ENCODE measurements at places on chromosomes 7 and 10. TPM values are rescaled to one million over a fixed set of nuclear protein-coding genes. Genes with fewer than 3 reads are reported as not detected.

The ZNF479 gene
- not detected for total RNA-seq

DNA sequence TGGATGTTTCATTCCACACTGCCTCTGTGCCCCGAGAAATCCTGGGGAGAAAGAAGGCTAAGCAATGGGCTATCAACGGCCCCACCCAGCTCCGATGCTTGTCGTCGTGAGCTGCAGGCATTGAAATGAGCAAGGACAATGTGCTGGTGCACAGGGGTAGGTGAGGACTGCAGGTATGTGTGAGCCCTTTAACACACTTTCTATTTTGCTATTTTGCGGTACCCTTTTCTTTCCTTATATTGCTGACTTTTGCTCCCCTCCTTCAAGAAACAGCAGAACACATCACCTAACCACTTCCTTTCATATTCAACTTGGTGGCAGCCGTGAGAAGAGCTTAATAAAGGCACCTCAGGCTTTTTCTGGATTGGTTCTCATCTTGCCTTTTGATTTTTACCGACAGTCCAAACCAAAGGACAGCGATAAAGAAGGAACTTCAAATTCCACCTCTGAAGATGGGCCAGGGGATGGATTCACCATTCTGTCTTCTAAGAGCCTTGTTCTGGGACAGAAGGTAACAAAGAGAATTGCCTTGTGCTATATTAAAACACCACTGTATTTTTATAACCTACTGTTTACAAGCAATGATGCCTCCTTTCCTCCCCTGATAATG is 39.2 kb downstream of the AIFM2 start:
- DNase-seq = no peak

DNA sequence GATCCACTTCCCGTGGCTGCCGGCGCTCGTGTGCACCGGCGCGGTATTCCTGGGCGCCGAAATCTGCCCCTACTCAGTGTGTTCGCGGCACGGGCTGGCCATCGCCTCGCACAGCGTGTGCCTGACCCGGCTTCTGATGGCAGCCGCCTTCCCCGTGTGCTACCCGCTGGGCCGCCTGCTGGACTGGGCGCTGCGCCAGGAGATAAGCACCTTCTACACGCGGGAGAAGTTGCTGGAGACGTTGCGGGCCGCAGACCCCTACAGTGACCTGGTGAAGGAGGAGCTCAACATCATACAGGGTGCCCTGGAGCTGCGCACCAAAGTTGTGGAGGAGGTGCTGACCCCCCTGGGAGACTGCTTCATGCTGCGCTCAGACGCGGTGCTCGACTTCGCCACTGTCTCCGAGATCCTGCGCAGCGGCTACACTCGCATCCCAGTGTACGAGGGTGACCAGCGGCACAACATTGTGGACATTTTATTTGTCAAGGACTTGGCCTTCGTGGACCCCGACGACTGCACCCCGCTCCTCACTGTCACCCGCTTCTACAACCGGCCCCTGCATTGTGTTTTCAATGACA is 1.3 kb downstream of the CNNM1 start:
- DNase-seq = no peak

- no peak for DNase-seq
Observed at GRCh38 chr7:144747936-144748335, 87.9 kb downstream of the TPK1 start.

GRCh38 chr7:44236333-44236728 is 35.6 kb downstream of the YKT6 start:
- no peak for DNase-seq

DNA sequence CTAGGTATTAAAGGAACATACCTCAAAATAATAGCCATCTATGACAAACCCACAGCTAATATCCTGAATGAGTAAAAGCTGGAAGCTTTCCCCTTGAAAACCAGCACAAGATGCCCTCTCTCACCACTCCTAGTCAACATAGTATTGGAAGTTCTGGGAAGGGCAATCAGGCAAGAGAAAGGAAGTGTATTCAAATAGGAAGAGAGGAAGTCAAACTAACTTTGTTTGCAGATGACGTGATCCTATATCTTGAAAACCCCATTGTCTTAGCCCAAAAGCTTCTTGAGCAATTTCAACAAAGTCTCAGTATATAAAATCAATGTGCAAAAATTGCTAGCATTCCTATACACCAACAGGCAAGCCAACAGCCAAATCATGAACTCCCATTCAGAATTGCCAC is 131.3 kb downstream of the FANK1 start:
- no peak for DNase-seq
